ENCODE measurements at places on chromosomes 7 and 10. TPM values are rescaled to one million over a fixed set of nuclear protein-coding genes. Genes with fewer than 3 reads are reported as not detected.

The ANKRD22 gene
- polyA plus RNA-seq = not detected

GRCh38 chr10:121503587-121504051, 94.6 kb downstream of the FGFR2 start:
- DNase-seq = peak; percentile 17

DNA sequence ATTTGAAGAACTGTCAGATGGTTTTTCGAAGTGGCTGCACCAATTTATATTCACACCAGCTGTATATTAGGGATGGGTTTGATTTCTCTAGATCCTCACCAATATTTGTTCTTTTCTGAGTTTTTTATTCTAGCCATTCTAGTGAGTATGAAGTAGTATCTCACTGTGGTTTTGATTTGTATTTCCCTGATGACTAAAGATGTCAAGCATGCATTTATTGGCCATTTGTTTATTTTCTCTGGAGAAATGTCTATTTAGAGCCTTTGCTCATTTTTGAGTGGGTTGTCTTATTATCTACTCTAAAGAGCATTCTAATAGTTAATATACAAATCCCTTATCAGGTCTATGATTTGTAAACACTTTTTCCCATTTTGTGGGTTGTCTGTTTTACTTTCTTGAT, 123.9 kb downstream of the PCLO start:
- DNase-seq = no peak

DNA sequence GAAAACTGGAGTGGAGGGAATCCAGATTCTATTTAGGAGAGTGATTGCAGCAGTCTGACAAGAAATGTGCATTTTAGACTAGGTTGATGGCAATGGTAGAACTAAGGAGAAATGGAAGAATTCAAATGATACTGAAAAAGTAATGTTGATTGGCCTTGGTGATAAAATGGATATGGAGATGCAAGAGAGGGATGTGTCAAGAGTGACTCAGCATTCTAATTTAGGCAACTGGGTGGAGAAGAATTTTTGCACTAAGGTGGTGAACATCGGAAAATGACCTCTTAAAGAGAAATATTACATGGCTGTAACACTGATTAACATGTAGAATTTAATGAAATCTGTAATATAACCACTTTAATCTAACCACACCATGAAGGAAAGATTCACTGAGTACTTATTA, 806.5 kb downstream of the PHTF2 start:
- no peak for DNase-seq

The SLC37A3 gene
- polyA plus RNA-seq = 31.9 TPM

DNA sequence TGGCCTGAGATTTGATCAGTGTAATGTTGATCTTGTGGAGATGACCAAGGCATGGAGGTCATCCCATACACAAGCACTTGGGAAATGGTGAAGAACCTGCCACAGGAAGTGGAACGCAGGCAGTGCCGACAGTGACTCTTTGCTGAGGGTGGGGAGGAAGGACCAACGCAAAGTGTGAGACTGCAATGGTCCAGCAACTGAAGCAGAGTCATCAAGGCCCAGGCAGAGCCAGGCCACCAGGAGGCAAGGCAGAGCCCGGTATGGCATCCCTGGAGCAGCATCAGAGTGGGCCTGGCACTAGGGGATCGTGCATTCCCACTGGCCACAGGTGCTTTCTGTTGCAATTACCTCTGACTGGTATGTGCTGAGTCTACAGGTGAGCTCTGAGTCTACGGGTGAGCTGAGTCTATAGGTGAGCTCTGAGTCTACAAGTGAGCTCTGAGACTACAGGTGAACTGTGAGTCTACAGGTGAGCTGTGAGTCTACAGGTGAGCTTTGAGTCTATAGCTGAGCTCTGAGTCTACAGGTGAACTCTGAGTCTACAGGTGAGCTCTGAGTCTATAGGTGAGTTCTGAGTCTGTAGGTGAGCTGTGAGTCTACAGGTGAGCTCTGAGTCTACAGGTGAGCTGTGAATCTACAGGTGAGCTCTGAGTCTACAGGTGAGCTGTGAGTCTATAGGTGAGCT, 132.9 kb downstream of the KLF6 start:
- DNase-seq = no peak

The ZNF503 gene
- polyA plus RNA-seq = 19.1 TPM

GRCh38 chr7:40996233-40996677, 706.6 kb downstream of the INHBA start:
- peak; percentile 87 for DNase-seq

GRCh38 chr7:102425639-102426267, 7.6 kb upstream of the ORAI2 start:
- DNase-seq = peak; percentile 52

- no peak for DNase-seq
Measured at GRCh38 chr7:137538361-137538762, 194.8 kb upstream of the PTN start.

DNA sequence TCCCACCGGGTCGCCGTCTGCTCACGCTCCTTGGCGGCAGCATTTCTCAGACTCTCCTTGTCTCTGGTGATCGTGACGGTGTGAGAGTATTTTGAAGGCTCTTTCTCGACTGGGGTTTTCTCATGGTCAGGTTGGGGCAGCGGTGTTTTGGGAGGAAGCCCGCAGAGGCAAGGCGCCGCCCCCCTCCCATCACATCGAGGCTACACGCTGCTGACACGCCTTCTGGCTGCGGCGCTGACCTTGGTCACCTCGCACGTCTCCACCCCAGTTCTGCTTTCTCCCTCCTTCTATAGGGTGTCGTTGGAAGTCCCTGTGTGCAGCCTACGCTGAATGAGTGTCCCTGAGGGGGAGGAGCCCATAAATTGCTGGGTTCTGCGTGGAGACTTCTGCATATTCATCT, 55.2 kb downstream of the GLRX3 start:
- DNase-seq = no peak

DNA sequence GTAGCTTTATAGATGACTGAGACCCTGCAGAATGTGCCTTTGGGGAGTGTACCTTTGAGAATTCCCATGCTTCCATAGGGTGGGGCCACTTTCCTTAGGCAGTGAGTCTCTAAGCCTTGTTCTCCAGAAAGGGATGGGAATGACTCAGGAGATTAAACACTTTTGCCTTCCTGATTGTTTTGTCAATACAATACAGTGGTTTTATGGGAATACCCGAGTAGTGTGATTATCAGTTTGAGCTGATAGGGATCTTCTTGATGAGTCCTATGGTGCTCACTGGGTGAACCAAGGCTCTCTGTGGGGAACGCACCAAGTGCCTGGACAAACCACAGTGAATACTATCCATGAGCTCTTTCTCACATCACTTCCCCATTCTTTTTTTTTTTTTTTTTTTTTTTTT, 6.3 kb downstream of the MYOF start:
- no peak for DNase-seq

- DNase-seq = no peak
Measured at GRCh38 chr10:130802301-130802700, 509.2 kb downstream of the TCERG1L start.

DNA sequence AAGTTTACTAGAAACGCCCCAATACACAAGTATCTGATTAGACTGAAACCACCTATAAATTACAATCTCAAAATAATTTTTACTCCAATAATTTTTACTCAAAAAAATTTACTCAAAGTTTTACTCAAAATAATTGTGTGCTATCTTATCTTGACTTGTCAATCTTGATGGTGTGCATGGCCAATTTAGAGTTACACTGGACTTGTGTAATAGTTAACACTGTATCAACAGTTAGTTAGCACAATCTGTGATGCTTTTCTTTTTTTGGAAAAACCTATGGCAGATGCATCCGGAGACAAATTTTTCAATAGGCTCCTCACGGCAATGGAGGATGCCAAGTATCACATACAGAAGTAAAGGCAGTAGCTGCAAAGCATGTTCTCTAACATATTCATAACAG, 24.9 kb downstream of the LMOD2 start:
- DNase-seq = no peak

DNA sequence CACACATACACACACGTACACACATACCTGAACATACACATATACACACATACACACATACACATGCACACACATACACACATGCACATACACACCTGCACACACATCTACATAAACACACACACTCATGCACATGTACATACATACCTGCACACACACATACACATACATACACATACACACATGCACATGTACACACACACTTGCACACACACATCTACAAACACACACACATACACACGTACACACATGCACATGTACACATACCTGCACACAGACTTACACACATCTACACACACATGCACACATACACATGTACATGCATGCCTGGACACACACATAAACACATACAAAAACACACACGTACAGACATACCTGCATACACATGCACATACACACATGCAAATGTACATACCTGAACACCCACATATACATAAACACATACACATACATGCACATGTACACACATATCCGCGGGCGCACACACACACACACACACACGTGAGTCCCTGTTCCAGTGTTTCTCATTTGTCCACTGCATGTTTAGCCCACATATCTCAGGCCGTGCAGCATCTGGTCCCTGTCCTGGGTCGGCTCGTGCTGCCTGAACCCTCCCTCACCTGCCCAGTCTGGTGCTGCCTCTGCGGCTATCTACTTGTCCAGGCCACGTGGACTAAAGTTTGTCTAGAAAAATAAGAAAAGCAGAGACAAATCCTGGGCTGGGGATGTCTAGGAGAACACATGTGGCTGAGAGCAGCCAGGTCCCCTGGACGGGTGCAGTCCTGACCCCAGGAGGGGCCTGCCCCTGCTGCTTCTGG, 238.7 kb downstream of the TCERG1L start:
- no peak for DNase-seq

- DNase-seq = peak; percentile 16
Measured at GRCh38 chr10:116477986-116478664, 50.5 kb downstream of the PNLIPRP3 start.

- DNase-seq = no peak
Measured at GRCh38 chr7:118217210-118217619, 7.3 kb upstream of the ANKRD7 start.

DNA sequence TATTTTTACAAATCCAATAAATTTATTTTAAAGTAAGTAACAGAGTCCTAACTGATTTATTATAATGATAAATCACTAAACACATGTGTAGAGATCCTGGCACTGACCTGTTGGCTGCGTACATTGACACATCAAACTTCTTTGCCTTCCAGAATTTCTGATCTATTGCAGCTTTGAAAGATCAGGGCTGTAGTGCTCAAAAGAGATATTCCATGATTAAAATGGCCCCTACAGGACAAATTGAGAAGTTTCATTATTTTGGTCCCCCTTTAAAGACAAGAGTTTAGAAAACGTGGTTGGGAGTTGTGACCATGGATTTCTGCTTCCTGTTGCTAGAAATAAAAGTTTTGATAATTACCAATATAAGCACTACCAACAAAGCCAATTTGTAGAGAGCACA, 87.7 kb upstream of the PDK4 start:
- peak; percentile 78 for DNase-seq

The TSPAN13 gene
- polyA plus RNA-seq = 56.6 TPM

- DNase-seq = peak; percentile 92
Measured at GRCh38 chr10:132987671-132988571, 45.6 kb upstream of the CFAP46 start.

The FAM237B gene
- not detected for polyA plus RNA-seq

The PRLHR gene
- not detected for polyA plus RNA-seq

- peak; percentile 0 for DNase-seq
Measured at GRCh38 chr10:25304606-25305005, 129.8 kb downstream of the GPR158 start.

The MYO1G gene
- polyA plus RNA-seq = 1.2 TPM

The FAM241B gene
- polyA plus RNA-seq = 0.39 TPM

The PIK3CG gene
- polyA plus RNA-seq = 2.7 TPM

DNA sequence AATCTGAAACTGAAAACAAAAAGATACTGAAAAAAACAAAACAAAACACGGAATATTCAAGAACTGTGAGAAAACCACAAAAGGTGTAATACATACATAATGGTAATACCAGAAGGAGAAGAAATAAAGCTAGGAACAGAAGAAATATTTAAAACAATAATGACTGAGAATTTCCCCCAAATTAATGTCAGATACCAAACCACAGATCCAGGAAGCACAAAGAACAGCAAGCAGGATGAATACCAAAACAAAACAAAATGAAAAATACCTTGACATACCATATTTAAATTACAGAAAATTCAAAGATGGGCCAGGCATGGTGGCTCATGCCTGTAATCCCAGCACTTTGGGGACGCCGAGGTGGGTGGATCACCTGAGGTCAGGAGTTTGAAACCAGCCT, 57.7 kb upstream of the PARD3 start:
- no peak for DNase-seq

- DNase-seq = no peak
Measured at GRCh38 chr10:84340187-84340586, 11.8 kb downstream of the CCSER2 start.

DNA sequence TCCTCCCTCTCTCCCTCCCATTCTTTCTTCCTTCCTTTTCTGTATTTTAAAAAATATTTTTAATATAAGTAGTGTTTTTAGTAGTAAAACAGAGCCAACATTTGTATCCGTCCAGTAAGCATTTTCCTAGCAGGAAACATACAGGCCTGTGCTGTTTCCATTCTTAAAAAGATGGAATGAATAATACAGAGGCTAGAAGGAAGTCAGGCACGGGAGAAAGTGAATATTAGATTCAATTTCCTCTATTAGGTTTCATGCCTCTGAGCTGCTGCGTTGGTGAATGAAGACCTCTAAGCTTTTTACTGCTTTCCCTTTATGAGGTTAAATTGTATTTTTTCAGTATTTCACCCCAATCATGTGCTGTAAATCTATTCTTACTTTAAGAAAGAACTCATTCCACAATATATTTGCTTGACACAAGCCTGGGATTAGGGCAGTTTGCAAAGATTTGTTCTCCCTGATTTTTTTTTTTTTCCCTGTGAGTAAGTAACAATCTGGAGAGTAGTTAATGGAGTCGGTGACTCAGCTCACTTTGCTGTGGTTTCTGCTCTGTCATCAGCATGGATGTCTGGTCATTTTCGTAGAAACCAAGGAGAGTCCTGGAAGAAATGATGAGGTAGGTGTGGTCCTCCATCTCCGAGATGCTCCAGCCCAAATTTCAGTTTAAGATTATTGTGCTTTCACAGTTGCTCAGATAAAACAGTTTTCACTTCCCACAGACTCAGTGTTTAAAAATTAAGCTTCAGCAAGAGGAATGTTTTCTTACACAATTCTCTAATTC, 76.1 kb upstream of the PITRM1 start:
- peak; percentile 88 for DNase-seq

- DNase-seq = no peak
Measured at GRCh38 chr7:17663061-17663675, 277.1 kb downstream of the SNX13 start.

The AMPH gene
- polyA plus RNA-seq = 6.2 TPM

GRCh38 chr7:106485031-106485551, 175.9 kb downstream of the CCDC71L start:
- DNase-seq = no peak

- DNase-seq = peak; percentile 53
Measured at GRCh38 chr7:135914346-135914745, 62.8 kb downstream of the MTPN start.
